ENCODE measurements at places on chromosomes 4 and X. TPM values are rescaled to one million over a fixed set of nuclear protein-coding genes. Genes with fewer than 3 reads are reported as not detected.

CCSER1 gene
- total RNA-seq, result 3.4 TPM

TMEM154 gene
- total RNA-seq, result 1.7 TPM

ODAPH gene
- not detected for total RNA-seq

FGF13 gene
- total RNA-seq, result 18.8 TPM

DNA sequence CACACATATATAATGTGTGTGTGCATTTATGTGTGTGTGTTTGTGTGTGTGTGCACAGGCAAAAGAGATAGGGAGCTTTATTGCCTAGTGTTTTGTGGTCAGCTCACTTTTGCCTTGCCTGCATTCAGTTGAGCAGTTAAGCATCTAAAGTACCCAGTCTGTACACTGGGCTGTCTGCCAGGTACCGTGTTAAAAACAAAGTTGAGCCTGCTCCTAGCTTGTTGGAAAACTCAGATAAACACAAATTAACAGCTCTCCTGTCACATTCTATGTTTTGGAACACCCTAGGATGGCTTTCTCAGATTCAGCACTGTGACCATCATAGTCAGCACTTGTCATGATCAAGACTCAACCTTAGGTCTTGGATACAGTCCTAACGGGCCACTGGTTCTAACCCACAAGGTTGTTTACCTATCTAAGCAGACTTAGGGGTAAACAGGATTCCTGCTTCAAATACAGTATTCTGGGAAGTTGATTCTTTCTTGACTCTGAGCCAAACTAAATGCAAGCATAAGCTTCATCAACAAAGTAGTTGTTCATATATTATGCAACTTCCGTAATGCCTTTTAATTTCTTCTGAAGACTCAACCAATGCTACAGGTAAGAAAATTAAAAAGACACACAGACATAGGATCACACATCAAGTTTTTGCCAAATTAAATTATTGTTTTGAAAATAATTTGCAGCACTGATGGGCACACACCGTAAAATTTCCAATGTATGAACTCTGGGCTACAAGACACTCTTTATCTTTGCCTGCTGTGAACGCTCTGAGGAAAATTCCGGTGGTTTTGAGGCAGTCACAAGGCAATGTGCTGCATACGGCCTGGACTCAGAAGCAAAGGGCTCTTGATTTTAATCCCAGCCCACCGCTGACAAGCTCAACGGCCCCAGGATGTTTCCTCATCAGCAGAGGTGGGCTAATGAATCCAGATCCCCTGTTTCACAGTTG, 11.3 kb upstream of the CD99 start:
- no peak for DNase-seq

DNA sequence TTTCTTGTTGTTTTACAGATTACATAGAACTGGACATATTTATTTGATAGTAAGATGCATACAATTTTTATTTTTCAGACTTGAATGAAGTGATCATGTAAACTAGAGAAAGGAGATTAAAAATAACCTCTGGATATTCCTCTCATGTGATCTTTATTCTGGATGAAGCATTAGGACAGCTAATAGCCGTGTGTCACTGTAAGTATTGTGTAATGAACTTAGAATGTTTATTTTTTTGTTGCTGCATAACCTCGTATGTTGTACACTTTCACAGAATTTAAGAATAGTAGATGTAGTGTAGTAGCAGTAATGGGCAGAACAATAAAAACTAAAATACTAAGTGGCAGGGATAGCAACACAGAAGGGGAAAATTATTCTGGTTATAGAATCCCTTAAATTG, 2094.5 kb upstream of the TENM3 start:
- no peak for DNase-seq

- no peak for DNase-seq
Measured at GRCh38 chr4:112944006-112944405, 105.4 kb upstream of the ANK2 start.

- no peak for DNase-seq
Measured at GRCh38 chrX:132488180-132488705, 595 bp downstream of the MBNL3 start.

GRCh38 chrX:15903186-15903681, 48.6 kb upstream of the AP1S2 start:
- no peak for DNase-seq

DNA sequence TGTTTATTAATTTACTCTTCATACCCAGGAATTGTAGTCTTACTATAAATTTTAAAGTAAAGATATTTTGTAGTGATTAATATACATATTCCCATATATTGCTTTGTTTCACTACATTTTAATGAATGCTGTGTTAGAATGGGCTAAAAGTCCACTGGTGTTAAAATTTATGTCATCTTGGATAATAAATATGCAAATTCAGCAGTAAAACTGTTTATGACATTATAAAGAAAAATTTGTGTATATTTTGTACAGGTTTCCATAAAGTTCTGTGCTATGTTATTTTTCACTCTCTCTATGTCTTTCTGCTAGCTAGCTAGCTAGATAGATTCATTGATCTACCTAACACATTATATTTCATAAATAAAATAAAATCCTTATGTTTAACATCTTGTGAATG, 1071.2 kb downstream of the FAT4 start:
- no peak for DNase-seq

DNA sequence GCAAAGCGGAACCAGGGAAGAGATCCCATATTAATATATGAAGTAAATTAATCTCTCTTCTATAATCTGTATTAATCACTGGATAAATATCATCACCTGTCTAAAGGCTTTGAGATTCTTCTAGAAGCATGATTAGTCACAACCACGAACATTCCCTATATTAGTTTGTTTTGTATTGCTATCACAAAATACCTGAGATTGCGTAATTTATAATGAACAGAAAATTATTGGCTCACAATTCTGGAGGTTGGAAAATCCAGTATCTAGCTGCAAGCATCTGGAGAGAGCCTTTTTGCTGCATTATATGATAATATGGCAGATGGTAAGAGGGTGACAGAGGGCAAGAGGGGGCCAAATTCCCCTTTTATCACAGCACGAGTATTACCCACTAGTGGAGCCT, 532.6 kb upstream of the EPHA5 start:
- no peak for DNase-seq

GRCh38 chr4:100421361-100421978, 96.4 kb downstream of the EMCN start:
- peak; percentile 50 for DNase-seq

DNA sequence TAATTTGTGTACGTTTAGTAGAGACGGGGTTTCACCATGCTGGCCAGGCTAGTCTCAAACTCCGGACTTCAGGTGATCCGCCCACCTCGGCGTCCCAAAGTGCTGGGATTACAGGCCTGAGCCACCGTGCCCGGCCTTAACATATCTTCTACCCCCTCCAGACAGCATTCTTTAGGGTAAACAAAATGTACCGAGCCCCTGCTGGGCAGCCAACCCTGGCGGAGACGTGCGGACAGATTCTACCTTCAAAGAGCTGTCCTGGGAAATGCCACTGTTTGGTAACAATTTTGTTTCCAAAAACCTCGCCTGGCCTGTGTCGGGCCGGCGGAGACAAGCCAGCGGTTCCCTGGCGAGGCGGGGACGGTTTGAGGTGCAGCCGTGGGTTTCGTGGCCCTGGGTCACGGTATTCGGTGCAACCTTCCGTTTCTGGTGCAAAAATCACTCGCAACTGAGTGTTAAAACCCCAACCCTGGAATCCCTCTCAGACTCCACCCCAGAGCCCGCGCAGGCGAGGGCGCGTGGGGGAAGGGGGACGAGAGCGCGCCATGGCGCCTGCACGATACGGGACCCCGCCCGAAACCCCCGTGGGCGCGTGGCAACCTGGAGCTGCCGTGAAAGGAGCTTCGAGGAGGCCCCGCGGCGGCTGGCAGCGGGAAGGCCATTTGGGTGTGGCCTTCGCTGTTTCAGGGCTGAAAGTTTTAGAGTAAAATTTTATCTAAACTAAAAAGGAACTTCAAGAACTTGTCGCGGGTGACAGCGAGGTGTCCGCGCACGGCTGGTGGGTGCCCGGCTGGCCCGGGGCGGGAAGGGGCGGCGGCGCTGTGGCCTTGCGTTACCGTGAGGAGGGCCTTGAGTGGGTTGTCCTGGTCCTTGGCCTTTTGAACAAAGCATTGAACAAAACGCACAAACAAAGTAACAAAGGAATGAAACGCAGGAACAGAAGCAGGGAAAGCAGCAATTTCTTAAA, 17.0 kb downstream of the MRFAP1 start:
- DNase-seq, result no peak

DNA sequence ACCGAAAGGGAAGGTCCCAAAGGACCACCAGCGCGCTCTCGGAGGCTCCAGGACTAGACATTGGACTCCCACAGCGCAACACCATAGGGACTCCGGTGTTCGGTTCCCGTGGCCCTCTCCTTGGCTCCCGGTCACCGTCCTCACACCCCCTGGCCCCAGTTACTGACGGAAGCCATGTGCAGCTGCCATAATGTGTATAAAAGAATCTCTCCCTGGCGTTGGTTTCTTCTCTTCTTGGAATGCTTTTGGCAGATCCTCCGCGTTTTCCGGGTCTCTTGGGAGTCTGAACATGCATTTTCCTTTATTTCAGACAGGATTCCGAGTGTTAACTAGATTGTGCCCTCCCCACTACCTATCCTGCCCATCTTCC, 69.8 kb downstream of the FBXO8 start:
- peak; percentile 30 for DNase-seq

DNA sequence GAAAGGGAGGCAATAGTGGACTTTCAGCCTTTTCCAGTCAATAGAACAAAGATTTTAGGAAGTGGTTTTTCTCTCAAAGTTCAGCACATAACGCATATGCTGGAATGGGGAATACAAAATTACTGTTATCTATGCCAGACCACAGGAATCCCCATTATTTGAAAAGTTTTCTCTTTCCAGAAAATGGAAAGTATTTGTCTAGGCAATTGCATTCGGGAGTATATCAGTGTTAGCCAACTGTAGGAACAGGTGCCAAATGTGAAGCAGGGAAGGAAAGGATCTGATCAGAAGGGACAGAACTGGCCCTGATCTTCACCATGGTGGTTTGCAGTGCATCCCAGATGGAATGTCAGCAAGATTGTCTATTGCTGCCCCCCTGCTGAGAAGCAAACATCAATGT, 213.6 kb downstream of the CPE start:
- no peak for DNase-seq

- DNase-seq, result no peak
Measured at GRCh38 chr4:27763830-27764525, 903.3 kb downstream of the STIM2 start.

DNA sequence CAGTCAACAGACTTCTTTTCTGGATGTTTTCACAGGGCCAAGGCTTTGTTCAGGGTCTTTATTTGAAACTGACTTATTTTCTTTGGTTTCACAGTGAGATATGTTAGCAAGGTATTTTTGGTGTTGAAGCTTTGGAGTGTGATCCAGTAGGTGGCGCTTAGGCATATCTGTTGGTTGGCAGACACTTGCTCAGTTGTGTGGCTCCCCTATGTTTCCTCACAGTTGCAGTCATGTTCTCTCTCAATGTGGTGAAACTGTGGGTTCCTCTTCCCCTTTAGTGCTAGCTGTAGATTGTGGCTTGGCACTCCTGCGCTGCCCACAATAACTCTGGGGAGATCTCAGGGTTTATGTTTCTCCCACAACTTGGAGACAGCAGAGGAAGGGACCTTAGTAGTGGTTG, 460.8 kb downstream of the SLITRK2 start:
- DNase-seq, result peak; percentile 40

DNA sequence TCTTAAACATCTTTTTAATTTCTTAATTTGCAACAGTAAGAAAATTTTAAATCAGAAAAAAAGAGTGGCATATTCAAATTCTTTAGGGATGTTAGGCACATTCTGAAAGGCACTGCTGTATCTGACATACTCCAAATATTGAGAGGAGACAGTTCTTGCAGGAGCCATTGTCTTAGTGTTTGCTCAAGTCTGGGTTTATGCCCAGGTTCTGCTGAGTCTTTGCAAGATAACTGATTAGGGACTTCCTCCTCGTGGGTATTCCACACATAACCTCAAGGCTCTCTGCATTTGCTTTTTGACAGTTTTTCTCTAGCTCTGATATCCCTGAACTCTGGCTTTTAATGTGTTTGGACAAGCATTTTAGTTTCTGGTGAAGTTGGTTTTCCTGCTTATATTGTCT, 52.6 kb downstream of the RPS3A start:
- no peak for DNase-seq

GRCh38 chr4:25157081-25157480, 3.2 kb downstream of the SEPSECS start:
- no peak for DNase-seq

- peak; percentile 85 for DNase-seq
Measured at GRCh38 chr4:42515156-42515884, 118.0 kb downstream of the SHISA3 start.

GRCh38 chrX:30039768-30040167, 175.6 kb upstream of the MAGEB2 start:
- DNase-seq, result no peak

All from GM23338 (cell line).